Cardiac fibroblast (primary cell): ENCODE measurements at places on chromosomes 1 and 21.
A peak's percentile ranks its signal among the peaks of the same experiment; 100 is the strongest.

- DNase-seq = peak; percentile 75
Observed at GRCh38 chr1:154730259-154730658, 122.3 kb upstream of the ADAR start.

GRCh38 chr1:38083541-38083940, 36.9 kb upstream of the POU3F1 start:
- no peak for DNase-seq

DNA sequence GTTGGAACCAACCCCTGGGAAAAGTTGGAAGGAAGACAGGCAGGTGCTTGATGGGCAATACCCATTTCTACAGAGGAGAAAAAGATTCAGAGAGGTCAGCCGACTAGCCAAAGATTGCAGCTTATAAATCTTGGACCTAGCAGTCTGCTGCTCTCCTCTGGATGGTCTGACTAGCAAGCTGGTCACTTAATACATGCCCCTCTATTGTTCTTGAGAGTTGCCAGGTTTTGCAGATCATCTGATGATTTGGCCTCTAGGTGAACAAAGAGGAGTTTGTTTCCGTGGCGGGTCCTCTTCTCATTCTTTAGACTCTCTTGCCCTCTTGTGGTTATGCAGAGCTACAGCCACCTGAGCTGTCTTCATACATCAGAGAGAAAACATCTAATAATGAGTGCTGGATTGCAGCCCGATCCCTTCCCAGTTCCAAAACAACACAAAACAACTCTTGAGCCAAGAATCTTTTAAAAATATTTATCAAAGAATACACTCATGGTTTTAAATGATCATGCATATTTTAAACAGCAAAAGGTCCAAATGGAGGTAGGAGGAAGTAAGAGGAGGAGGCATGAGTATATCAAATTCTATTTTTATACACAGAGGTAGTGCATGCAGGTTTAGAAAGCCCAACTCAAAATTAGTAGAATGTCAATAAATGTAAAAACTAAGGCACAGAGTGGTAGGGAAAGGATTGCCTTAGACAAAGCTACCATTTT, 115.7 kb downstream of the SLC30A10 start:
- peak; percentile 83 for DNase-seq

DNA sequence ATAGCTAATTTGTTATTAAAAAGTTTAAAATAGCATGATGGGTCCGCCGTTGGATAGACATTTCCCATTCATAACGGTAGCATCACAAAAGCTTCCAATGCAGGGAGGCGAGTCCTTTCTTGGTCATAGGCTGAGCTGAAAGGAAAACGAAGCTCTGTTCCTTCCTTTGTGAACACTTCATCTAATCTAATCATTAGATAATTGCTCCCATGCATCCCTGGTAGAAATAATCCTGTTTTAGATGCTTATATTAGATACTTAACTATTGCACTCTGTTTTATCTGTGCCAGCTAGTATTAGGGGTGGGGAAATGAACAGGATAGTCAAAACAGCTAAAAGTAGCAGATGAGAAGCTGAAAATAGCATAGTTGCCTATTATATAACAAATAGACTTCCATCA, 215.0 kb downstream of the SLC35F3 start:
- no peak for DNase-seq

GRCh38 chr1:41713141-41713540, 205.6 kb downstream of the HIVEP3 start:
- no peak for DNase-seq

- DNase-seq = peak; percentile 34
Observed at GRCh38 chr1:200409203-200409760, 554 bp downstream of the ZNF281 start.

GRCh38 chr1:206570529-206570928, 41.7 kb downstream of the EIF2D start:
- no peak for DNase-seq

- no peak for DNase-seq
Observed at GRCh38 chr1:242827538-242827937, 303.0 kb upstream of the PLD5 start.

- no peak for DNase-seq
Observed at GRCh38 chr1:236706183-236706582, 19.9 kb downstream of the ACTN2 start.

GRCh38 chr1:225044258-225044657, 114.8 kb downstream of the DNAH14 start:
- peak; percentile 13 for DNase-seq

DNA sequence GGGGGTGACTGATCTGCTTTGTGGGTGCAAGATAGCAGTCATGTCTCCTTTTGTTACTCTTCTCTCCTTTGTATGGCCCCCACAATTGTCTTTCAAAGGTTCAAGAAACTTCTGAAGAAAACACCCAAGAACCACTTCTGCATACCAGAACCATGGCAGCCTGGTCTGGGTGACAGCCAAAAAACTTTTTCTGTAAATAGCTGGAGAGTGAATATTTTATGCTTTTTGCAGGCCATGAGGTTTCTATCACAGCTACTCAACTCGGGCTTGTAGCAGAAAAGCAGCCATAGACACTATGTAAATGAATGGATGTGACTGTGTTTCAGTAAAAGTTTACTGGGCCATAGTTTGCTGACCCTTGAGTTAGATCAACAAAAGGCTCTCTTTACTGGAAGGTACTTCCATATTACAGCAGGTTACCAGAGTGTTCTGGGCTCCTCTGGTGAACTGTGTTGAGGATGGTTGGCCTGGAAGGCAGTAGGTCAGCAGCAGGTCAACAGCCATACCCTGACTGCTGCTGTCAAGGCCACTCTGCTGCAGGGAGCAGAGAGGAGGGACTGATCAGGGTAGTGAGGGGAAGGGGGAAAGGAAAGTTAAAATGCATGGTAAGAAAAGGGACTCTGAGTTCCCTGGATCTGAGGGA, 116.4 kb downstream of the GDAP2 start:
- no peak for DNase-seq

DNA sequence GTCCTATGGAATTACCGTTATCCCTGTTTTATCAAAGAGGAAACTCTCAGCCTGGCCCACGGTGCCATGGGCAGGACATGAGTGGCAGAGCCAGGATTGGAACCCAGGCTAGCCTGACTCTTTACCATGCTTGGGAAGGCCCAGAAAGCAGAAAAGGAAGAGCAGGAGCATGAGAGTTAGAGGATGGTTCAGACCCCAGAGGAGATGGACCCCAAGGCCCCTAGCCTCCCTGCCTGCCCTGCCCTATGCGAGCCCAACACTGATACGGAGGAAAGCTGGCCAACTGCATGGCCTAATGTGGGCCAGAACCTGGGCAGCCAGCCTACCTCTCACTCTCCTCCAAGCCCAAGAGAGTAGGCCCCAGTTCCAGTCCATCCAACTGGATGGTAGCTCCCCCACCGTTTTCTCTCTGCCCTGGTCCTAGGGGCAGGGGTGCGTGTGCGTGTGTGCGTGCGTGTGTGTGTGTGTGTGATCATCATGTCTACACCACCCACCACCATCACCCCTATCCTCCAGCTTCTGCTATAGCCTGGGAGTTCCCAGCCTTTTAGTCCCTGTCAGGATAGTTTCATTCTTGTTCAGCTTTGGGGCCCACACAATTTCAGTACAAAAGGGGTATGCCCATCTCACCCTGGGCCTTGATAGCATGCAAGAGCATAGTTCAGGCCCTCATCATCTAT, 15.4 kb upstream of the MEX3A start:
- DNase-seq = no peak

DNA sequence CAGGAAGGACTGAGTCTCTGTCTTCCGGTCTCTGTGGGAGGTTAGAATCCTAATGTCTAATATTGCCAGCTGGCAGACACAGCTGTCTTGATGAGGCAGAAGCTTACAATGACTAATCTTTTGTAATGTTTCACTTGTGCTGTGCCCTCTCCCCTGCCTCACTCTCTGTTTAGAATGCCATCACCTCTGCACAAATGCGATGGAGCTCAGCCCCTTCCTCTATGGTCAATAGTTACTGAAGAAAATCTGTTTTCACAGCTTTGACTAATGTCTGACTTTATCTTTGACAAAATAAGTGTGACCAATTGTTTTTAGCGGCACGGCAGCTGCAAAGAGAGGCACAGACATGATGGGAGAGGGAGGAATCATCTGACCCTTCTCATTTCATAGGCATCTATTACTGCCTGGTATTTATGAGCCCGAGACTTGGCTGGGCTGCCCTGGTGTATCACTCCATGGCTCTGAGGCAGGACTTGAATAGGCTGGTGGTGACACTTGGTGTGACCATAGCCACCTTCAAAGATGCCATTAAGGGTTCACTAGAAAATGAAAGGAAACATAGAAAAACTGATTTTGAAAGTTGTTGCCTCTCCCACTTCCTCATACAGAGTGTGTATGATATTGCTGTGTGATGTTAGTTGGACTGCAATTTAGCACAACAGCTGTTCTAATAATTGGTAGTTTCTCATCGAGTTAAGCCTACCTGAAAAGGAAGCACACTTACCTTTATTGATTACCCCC, 163.2 kb upstream of the NBPF11 start:
- peak; percentile 73 for DNase-seq

- DNase-seq = no peak
Observed at GRCh38 chr1:10056599-10056987, 23.8 kb downstream of the UBE4B start.

GRCh38 chr1:200006711-200007110, 20.8 kb upstream of the NR5A2 start:
- no peak for DNase-seq

- no peak for DNase-seq
Observed at GRCh38 chr1:201354151-201354900, 23.2 kb downstream of the TNNT2 start.

- DNase-seq = no peak
Observed at GRCh38 chr1:184891440-184891839, 82.9 kb downstream of the NIBAN1 start.

DNA sequence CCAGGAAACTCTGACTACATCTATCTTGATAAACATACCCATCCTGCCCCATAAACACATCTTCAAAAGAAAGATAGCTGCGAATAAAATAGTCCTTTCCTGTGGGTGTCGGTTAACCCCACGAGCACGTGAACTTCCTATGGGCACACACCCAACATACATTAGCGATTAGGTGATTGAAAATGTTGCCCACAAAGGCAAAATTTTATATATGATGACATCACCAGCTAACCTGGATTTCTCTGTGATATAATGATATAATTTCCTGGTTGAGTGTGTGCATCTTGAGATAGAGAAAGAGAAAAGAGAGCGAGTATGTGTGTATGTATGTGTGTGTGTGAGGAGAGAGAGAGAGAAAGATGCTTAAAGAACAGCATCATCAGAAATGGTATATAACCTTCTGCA, 296.1 kb downstream of the PTPRC start:
- peak; percentile 64 for DNase-seq
